ENCODE measurements at places on chromosomes 12 and 14. TPM values are rescaled to one million over a fixed set of nuclear protein-coding genes. Genes with fewer than 3 reads are reported as not detected.

The LRTM2 gene
- total RNA-seq, result not detected

The TSHR gene
- 1.7 TPM for total RNA-seq

The KRT77 gene
- total RNA-seq, result not detected

The P3H3 gene
- total RNA-seq, result 9.1 TPM

The GZMH gene
- 15.3 TPM for total RNA-seq

The PMCH gene
- total RNA-seq, result 1.6 TPM

The KRT8 gene
- total RNA-seq, result 0.45 TPM

The TMBIM4 gene
- 76.7 TPM for total RNA-seq

The CDH24 gene
- 3.0 TPM for total RNA-seq

The DEPDC4 gene
- total RNA-seq, result 0.38 TPM

The MAP3K9 gene
- 6.7 TPM for total RNA-seq
